PC-9 (cell line): ENCODE measurements at places on chromosomes 2 and 18. TPM values are rescaled to one million over a fixed set of nuclear protein-coding genes. Genes with fewer than 3 reads are reported as not detected.
A peak's percentile ranks its signal among the peaks of the same experiment; 100 is the strongest.

- DNase-seq: no peak
These were observed 190.7 kb upstream of the GATA6 start for GRCh38 chr18:21978546-21979170.

GRCh38 chr18:79707239-79707638, 27.6 kb downstream of the CTDP1 start:
- no peak for DNase-seq

- DNase-seq: peak; percentile 88
These were observed 7.4 kb downstream of the DLX2 start for GRCh38 chr2:172095146-172095904.

DNA sequence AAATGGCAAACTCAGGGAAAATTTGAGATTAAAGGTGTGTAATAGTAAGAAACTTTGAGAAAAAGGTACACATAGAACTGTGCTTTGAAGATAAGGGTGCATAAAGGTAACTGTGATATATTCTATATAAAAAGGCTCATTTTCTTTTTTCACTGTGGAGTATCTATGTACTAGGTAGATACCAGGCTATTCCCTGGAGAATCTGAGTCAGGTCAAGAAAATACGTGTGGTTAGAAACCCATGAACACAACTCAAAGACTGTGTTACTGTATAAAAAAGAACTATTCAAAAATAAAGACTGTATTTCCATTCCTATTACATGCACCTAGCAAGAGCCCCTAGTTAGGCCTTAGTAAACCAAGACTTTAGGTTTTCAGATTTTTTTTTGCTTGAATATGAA, 100.1 kb upstream of the GRB14 start:
- DNase-seq: no peak

GRCh38 chr2:181788897-181789555, 102.5 kb upstream of the ITPRID2 start:
- DNase-seq: no peak

GRCh38 chr2:118856978-118857676, 9.7 kb upstream of the EN1 start:
- DNase-seq: no peak

- no peak for DNase-seq
These were observed 1.1 kb upstream of the ONECUT2 start for GRCh38 chr18:57433934-57434535.

DNA sequence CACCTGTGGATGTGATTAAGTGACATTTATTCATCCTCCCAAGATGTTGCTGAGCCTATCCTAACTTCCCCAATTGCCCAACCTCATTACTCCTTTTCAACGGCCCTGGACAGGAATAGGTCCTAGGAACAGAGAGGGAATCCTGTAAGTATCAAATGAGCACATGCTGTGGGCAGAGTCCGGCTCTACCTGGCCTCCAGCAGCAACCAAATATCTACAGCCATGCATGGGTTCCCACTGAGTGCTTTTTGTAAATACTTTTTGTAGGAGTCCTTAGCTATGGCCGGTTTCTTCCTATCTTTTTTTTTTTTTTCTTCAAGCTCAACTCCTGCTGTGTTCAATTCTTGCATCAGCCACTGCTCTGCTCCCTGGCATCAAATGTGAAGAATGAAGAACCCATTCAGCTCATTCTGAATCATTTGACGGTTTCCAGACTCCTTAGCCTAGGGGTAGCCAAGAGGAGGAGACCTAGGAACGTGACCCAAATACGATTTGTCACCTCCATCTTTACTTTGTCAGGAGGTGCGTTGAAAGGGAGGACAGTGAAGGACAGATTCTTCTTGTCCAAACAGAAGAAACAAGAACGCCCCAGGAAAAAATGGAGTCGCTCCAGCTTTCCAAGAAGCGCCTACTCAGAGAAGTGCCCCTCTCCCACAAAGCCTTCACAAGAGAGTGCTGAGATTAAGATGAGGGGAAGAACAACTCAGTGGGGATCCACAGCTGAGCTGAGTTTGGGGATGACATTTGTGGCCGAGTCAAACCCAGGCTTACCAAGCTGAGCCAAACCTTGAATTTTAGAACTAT, 46.7 kb upstream of the LCLAT1 start:
- DNase-seq: no peak

DNA sequence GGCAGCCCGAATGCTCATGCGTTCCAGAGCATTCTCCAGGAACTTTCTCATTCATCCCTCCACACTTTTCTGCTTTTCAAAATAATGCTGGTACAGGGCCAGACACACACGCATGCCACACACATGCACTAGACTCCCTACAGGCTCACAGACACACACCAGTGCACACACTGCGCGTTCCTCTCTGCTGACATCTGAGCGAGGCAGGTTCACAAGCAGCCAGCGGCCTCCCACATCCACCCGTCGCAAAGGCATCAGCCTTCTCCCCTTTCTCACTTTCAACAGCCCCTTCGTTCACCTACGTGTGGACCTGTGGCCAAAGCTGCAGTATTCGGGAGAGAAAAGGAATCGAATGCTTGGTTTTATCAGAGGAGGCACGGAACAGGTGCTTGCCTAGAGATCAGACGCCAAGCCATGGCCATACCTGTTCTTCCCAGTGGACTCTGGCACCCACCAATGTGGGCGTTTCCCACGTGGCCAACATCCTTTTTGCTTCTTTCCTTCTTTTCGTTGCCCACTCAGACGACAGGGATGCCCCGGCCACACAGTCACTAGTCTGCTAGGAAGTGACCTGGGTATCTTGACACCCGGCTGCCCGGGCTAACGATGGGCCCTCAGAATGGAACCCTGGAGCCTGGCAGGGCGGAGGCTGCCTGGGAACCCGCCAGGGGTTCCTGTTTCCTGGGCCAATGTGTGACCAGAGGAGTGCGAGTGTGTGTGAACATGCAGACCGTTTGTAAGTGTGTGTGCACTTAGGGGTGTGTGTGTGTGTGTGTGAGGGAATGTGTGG, 85.8 kb upstream of the ID2 start:
- no peak for DNase-seq

- DNase-seq: no peak
These were observed 30.1 kb downstream of the COPS9 start for GRCh38 chr2:240105982-240106381.

- DNase-seq: no peak
These were observed 75.7 kb downstream of the TRIM43 start for GRCh38 chr2:95667480-95667879.

DNA sequence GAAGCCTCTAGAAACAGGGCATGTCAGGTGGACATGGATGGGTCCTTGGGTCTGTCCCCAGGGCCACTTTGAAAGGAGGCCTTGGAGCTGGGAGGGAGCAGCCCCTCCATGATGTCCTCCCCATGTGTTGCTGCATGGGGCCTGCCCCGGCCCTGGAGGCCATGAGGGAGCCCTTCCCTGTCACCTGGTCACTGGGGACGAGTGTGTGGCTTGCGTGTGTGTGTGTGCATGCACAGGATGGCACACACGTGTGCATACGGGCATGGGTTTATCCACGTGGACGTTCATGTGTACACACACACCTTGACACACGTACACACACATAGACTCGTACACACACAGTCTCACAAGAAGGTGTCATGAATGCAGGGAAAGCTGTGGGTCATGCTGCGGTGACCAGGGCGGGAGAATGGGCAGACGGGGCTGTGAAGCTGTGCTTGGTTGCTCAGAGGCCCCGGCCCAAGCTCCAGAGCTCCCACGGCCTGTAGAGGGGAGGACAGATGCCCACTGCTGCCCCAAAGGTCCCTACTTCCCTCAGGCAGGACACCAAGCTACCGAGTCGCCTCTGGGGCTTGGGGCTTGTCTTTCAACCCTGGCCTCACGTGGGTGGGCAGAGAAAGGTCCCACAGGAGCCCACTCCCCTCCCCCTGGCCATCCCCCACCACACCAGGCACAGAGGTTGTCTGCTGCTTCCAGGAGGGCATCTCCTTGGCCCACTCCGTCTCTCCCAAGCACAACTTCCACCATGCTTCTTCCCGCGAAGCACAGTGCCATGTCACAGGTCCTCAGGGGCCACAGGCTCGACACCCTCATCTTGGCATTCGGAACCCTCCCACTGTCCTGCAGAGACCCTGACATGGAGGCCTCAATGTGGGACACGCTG, 42.3 kb upstream of the GPC1 start:
- DNase-seq: no peak

GRCh38 chr2:121336528-121337294, 51.7 kb upstream of the TFCP2L1 start:
- DNase-seq: no peak

DNA sequence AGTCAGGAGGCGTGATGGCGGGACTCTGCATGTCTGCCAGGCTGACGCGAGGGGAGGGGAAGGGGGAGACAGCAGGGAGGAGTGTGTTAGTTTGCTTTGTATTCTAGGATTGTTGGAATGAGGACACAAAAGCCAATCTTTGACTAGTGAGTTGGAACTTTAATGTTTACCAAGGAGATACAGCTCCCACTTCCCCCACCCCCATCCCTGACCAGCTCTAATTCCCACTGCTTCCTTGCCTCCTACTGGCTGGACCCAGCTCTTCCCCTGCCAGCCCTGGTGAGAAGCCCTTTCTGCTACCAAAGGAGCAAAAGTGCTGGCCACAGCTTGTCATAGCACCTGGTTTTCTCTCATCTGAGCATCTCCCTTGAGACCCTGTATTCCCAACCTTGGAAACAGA, 84.5 kb downstream of the CELF4 start:
- no peak for DNase-seq

The SLC38A11 gene
- not detected in 2 replicates for total RNA-seq

The RUFY4 gene
- not detected in 2 replicates for total RNA-seq

The EMX1 gene
- total RNA-seq: not detected in 2 replicates

The SH3RF3 gene
- total RNA-seq: 4.9 and 6.1 TPM in 2 replicates

The HOXD13 gene
- total RNA-seq: not detected in 2 replicates

The RNPEPL1 gene
- 101 and 125 TPM in 2 replicates for total RNA-seq

The ZEB2 gene
- total RNA-seq: 0.09 and 0.95 TPM in 2 replicates

The AP1S3 gene
- 61.3 and 73.3 TPM in 2 replicates for total RNA-seq
